Effector memory CD8-positive, alpha-beta T cell (primary cell): ENCODE measurements at places on chromosomes 5 and 9.
A peak's percentile ranks its signal among the peaks of the same experiment; 100 is the strongest.

- no peak for DNase-seq
- H3K4me3 ChIP-seq: no peak overlapping the region
- peaks cover 15% of the 10 kb centered on the region for H3K27me3 ChIP-seq
- no peak overlapping the region for H3K27ac ChIP-seq
Measured at GRCh38 chr5:155587458-155587857, 573.9 kb downstream of the KIF4B start.

GRCh38 chr5:152140347-152140746 is 215.7 kb upstream of the GLRA1 start:
- H3K27me3 ChIP-seq: no peaks in the 10 kb centered on the region
- H3K4me3 ChIP-seq: no peak overlapping the region
- peaks cover 2% of the 10 kb centered on the region for H3K36me3 ChIP-seq
- H3K27ac ChIP-seq: no peak overlapping the region
- no peak for DNase-seq
- H3K4me1 ChIP-seq: no peaks in the 10 kb centered on the region

DNA sequence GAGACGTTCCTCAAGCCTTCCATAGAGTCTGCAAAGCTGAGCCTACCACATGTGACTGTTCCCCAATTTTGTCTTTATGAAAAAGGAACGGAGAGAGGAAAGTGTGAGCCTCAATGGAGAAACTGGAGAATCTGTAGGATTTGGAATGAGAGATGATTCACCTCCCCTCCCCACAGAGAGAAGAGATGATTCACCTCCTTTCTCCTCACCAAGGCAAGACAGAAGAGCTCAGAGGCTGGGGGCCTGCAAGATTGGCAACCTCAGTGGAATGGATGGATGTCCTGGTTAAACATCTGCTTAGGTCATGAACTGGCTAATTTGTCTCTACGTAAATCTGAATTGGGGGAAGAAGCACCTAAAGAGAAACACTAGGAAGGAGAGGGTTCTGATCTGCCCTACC is 17.0 kb upstream of the MOCS2 start:
- no peaks in the 10 kb centered on the region for H3K36me3 ChIP-seq
- DNase-seq: no peak
- H3K4me1 ChIP-seq: no peaks in the 10 kb centered on the region
- H3K27ac ChIP-seq: no peak overlapping the region
- peaks cover 13% of the 10 kb centered on the region for H3K27me3 ChIP-seq
- H3K4me3 ChIP-seq: no peak overlapping the region

GRCh38 chr5:24135536-24135935 is 509.2 kb downstream of the CDH10 start:
- no peaks in the 10 kb centered on the region for H3K4me1 ChIP-seq
- H3K36me3 ChIP-seq: no peaks in the 10 kb centered on the region
- H3K27ac ChIP-seq: no peak overlapping the region
- no peaks in the 10 kb centered on the region for H3K27me3 ChIP-seq
- H3K4me3 ChIP-seq: no peak overlapping the region

- no peaks in the 10 kb centered on the region for H3K27me3 ChIP-seq
- H3K27ac ChIP-seq: no peak overlapping the region
- DNase-seq: no peak
- no peaks in the 10 kb centered on the region for H3K36me3 ChIP-seq
- no peaks in the 10 kb centered on the region for H3K4me1 ChIP-seq
Measured at GRCh38 chr9:16202221-16202620, 649.4 kb downstream of the CCDC171 start.

DNA sequence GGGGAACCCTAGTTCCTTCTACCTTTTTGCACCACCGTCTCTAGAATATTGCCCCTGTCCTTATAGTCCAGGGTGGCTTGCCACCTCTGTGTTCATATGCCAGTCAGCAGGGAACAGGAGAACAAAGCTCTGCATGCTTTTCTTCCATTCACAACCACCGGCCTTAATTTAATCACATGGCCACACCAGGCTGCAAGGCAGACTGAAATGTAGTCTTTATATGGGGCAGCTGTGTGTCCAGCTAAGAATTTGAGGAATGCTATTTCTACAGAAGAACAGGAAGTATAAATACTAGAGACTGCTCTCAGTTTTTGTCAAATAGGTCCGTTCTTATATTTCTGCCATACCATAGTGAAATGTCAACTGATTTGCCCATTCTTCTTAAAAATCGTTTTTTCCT is 5.8 kb downstream of the C5orf22 start:
- H3K27ac ChIP-seq: peak overlapping the region; percentile 65
- H3K4me1 ChIP-seq: peaks cover 17% of the 10 kb centered on the region
- H3K4me3 ChIP-seq: no peak overlapping the region
- H3K36me3 ChIP-seq: peaks cover 62% of the 10 kb centered on the region
- H3K27me3 ChIP-seq: no peaks in the 10 kb centered on the region
- DNase-seq: no peak

GRCh38 chr5:139131062-139131461 is 67.1 kb downstream of the SIL1 start:
- peaks cover under 1% of the 10 kb centered on the region for H3K4me1 ChIP-seq
- peaks cover under 1% of the 10 kb centered on the region for H3K36me3 ChIP-seq
- no peaks in the 10 kb centered on the region for H3K27me3 ChIP-seq
- H3K4me3 ChIP-seq: no peak overlapping the region
- DNase-seq: no peak
- H3K27ac ChIP-seq: no peak overlapping the region

GRCh38 chr9:124500796-124501611 is 6.2 kb downstream of the NR5A1 start:
- H3K4me1 ChIP-seq: peaks cover 8% of the 10 kb centered on the region
- H3K27ac ChIP-seq: no peak overlapping the region
- peaks cover 64% of the 10 kb centered on the region for H3K27me3 ChIP-seq
- DNase-seq: no peak
- H3K36me3 ChIP-seq: peaks cover 2% of the 10 kb centered on the region

GRCh38 chr9:35695943-35696401 is 6.2 kb upstream of the TPM2 start:
- peaks cover 7% of the 10 kb centered on the region for H3K36me3 ChIP-seq
- peaks cover 13% of the 10 kb centered on the region for H3K4me1 ChIP-seq
- no peak overlapping the region for H3K27ac ChIP-seq
- H3K4me3 ChIP-seq: no peak overlapping the region
- no peaks in the 10 kb centered on the region for H3K27me3 ChIP-seq
- no peak for DNase-seq

DNA sequence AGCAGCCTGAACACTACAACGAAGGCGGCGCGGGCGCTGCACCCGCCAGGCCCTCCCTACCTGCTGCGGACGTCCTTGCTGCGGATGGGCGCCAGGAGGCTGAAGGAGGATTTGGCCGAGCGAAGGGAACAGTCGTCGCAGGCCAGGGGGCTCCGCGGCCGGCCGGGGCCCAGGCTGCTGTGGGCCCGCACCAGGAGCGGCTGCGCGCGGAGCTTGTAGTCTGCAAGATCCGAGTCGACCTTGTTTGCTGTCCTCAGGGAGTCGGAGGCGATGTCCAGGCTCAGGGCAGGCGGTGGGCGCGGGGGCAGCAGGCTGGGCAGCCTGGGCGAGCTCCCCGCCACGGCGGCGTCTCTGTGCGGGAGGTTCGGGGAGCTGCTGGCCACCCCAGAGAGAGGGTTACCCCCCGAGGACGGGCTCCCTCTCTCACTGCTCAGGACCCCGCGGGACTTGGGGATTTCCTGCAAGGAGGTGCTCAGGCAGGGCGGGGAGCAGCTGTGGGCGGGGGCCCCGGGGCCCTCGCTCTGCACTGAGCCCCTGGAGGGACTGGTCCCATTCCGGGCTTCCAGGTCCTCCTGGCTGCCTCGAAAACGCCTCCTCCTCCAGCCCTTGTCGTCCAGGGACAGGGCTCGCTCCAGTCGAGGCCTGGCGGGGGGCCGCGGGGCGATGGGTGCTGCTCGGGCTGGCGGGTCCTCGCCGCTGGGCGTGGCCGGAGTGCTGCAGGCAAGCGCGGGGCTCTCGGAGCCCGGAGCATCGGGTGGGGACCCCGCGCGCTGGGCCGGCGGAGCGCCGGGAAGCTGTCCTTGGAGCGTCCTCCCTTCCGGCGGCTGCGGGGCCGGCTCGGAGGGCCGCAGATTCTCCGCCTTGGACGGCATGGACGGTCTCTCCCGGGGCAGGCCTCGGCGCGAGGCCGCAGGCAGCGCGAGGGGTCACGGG is 831 bp downstream of the INPP5E start:
- H3K4me3 ChIP-seq: peak overlapping the region; percentile 82
- H3K27ac ChIP-seq: peak overlapping the region; percentile 91
- peaks cover 23% of the 10 kb centered on the region for H3K4me1 ChIP-seq
- H3K27me3 ChIP-seq: no peaks in the 10 kb centered on the region
- peak; percentile 47 for DNase-seq
- peaks cover 36% of the 10 kb centered on the region for H3K36me3 ChIP-seq

DNA sequence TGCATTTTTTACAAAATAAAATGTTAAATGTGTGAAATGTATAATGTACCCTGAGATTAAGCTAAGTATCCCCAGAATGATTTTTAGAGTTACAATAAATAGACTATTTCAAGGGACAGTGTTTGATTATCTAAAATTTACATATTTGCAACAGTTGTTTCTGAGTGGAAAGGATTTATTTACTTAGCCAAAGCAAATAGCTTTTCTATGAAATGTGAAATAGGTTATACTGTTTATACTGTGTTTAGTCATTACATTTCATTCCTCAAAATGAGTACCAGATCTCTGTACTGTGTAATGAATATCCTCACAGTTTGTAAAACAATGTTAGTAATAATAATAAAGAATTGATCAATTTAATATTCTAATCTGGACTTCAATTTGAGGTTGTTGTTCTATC is 1019.0 kb downstream of the NR2F1-AS1 start:
- no peak overlapping the region for H3K27ac ChIP-seq
- H3K4me3 ChIP-seq: no peak overlapping the region
- H3K27me3 ChIP-seq: no peaks in the 10 kb centered on the region

- H3K4me1 ChIP-seq: no peaks in the 10 kb centered on the region
- no peak overlapping the region for H3K4me3 ChIP-seq
- no peak for DNase-seq
- no peak overlapping the region for H3K27ac ChIP-seq
- H3K27me3 ChIP-seq: no peaks in the 10 kb centered on the region
- H3K36me3 ChIP-seq: no peaks in the 10 kb centered on the region
Measured at GRCh38 chr9:87179553-87180340, 232.4 kb upstream of the GAS1 start.
